ENCODE measurements at places on chromosomes 2 and 18.

- DNase-seq, result no peak
Observed at GRCh38 chr2:138718405-138718804, 61.8 kb downstream of the NXPH2 start.

GRCh38 chr2:219477815-219478214 lies 20.9 kb upstream of the GMPPA start:
- DNase-seq, result no peak

DNA sequence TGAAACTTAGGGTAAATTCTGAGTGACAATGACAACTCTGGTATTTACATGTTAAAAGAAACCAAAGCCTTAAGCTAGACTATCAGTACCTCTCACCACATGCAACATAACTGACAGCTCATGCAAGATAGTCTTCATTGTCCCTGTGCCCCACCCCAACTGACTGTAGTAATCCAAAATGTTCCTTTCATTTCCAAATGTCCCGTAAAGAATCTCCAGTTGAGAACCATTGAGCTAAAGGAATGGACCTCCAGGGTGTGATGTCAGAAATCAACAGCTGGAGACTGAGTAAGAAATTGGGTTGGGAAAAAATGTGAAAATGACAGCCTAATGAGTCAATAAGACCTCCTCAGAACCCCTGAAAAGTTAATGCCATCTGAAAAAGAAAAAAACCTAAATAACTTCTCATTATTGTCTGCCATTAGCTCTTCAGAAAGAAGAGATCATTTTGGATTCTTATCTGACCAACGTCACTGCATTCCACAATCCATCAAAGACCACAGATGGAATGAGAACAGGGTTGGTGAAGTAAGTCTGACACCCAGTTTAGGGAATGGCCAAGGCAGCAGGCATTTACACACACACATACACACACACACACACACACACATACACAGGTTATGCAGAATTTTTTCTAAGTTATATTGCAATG lies 51.7 kb upstream of the ACVR2A start:
- DNase-seq, result no peak

DNA sequence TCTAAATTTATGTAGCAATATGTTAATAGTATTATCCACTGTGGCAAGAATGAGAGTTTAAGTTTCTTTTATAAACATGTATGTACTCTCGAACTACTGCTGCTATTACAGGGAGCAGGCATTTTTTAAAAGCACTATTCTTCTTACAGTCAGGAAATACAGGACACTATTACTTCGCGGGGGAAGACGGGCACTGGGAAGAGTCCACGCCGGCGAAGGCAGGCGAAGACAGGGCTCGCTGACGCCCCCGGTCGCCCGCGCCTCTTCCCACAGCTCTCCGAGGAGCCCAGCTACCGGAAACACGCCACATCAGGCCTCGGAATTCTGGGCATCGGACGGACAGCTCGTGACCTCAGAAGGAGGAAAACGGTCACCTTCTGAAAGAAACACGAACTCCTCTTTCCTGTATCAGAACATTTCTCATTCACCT lies 90.2 kb downstream of the FAM161A start:
- peak; percentile 81 for DNase-seq

DNA sequence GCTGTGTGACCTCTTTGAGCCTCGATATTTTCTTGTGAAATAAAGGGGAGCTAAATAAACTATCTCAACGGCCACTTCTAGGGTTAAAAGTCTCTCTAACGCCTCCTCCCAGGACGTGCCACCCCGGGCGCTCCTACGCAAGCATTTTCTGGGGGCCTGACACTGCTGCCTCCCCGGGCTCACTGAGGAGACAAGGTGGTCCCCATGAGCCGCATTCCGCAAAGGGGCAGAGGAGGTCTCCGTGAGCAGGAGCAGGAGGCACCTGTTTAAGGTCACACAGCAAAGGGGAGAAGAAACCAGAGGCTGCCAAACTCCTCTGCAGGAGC lies 913 bp upstream of the WNT10A start:
- no peak for DNase-seq

- no peak for DNase-seq
Observed at GRCh38 chr2:105460048-105460732, 61.3 kb upstream of the FHL2 start.

Measured in A673 (cell line).